ENCODE measurements at places on chromosomes 7 and 10.

DNA sequence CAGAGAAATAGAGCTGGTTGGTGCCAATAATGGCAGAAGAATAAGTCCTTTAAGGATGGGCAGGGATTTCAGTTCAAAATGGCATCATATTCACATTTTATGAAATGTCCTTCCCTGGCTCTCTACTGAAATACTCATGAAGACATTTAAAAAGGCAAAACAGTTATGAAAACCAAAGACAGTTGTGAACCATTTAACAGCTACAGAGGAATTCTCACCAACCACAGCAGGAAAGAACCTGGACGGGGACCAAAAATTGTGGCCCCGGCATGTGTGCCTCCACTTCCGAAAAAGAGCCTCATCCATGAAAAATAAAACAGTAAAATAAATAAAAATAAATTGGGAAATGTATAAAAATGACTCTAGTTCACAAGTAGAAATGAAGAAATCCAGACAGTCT, 539.5 kb downstream of the SUGCT start:
- DNase-seq: no peak

GRCh38 chr10:96334616-96335526, 23.9 kb downstream of the OPALIN start:
- peak; percentile 45 for DNase-seq

GRCh38 chr7:48058990-48059389, 23.6 kb downstream of the C7orf57 start:
- DNase-seq: no peak

DNA sequence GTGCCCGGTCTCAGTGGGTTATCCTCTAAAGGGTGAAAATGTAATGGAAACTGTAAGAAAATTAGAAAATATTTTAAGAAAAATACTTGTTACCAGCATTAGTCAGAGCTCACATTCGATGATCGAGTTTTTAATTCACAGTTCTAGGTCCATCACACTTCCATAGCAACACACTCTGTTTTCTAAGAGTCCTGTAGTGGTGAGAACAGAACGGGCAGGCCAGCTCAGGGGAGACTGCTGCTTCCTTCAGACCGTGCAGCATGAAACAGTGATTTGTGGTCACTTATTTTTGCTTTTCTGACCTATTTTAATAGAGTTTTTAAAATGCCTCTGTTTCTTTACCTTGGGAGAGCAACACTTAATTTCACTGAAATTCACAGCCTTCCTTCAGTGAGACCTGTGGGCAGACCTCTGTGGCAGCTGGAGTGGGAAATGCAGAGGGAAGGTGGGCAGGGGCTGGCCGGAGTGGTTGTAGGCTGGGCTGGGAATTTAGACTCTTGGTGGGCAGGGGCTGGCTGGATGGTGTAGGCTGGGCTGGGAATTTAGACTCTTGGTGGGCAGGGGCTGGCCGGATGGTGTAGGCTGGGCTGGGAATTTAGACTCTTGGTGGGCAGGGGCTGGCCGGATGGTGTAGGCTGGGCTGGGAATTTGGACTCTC, 1.5 kb downstream of the SUN1 start:
- no peak for DNase-seq

- DNase-seq: no peak
Observed at GRCh38 chr7:140263277-140263676, 86.5 kb upstream of the KDM7A start.

GRCh38 chr10:85284778-85285770, 956.7 kb downstream of the CCSER2 start:
- DNase-seq: no peak

- peak; percentile 21 for DNase-seq
Observed at GRCh38 chr10:71517298-71518169, 120.8 kb downstream of the CDH23 start.

DNA sequence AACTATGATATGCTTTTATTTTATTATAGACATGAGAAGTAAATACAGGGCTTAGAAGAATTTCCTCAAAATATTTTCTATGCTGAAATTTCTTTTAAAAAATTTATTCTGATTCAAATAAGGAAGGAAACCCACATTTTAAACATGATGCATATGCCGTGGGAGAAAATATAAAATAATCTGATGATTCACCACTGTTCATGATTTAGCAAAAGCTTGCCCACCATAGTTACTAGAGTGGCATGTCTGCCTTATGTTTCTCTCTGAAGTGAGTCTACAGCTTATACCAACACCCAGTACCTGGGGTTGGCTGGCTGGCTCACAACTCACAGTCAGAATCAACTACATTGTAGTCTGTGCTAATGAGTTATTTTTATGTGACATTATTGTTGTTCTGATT, 102.0 kb downstream of the GNAI1 start:
- DNase-seq: no peak

GRCh38 chr10:24214762-24215161, 5.8 kb downstream of the KIAA1217 start:
- DNase-seq: no peak

DNA sequence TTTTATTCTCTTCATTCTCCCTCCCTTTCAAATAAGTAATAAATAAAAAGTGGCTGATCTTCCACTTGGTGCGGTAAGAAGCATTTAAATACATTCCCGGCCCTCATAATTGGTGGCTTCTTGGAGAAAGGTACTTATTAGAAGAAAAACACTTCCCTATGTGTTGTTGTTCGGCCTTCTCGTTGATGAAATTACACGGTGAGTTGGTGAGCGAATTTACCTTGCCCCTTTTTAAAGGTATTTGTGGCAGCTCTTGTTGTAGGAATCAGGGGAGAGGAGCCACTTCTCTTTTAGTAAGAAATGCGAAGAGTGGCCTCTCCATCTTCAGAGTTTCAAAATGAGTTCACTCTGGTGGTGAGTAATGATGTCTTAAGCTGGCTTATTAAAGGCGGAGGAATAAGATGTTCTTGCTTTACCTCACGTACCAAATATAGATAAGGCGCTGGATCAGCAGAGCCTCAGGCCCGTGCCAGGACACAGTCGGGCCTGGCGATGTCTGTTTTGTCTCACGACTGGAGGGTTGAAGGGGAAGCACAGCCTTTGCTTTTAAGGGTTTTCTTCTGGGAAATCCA, 135.9 kb downstream of the CUX1 start:
- DNase-seq: no peak

DNA sequence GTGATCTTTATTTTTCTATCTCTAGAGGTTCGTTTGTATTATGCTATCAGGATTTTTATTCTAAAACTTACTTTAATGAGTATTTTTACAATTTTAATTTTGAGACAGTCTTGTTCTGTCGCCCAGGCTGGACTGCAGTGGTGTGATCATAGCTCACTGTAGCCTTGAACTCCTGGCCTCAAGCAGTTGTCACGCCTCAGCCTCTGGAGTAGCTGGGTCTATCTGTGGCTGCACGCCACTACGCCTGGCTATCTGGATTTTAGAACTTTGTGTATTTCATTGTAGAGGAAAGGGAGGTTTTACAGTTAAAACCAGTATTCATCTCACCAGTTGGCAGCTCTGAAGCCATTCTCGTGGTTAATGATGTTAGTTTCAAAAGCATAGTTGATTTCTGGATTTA, 25.9 kb downstream of the DNAJB6 start:
- no peak for DNase-seq

DNA sequence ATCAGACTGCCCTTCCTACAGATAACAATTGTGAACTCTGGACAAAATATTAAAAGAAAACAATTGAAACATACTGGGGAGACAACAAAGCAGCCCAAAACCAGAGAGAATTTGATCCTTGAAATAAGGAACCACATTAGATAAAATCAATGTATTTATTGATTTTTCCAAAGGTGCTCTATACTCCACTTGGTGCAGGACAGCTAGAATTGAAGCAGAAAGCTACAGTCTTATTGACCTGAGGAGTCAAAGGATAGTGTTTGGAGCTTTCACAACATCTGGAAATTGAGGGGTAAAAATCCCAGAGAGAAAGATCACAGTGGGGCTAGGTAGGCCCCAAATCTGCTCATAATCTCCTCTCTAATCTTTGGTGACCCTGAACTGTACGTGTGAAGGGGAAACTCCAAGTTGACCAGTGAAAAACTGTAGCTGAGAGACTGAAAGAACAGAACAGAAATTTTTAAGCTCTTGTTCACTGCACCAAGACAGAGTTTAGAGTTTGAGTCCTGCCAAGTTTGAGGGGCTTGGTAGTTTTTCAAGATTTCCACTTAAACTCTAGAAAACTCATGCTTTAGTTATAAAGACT, 70.2 kb downstream of the SAMD9 start:
- peak; percentile 12 for DNase-seq

GRCh38 chr7:140426130-140426529, 22.3 kb downstream of the RAB19 start:
- no peak for DNase-seq

GRCh38 chr10:73439605-73440312, 6.4 kb upstream of the MSS51 start:
- no peak for DNase-seq

DNA sequence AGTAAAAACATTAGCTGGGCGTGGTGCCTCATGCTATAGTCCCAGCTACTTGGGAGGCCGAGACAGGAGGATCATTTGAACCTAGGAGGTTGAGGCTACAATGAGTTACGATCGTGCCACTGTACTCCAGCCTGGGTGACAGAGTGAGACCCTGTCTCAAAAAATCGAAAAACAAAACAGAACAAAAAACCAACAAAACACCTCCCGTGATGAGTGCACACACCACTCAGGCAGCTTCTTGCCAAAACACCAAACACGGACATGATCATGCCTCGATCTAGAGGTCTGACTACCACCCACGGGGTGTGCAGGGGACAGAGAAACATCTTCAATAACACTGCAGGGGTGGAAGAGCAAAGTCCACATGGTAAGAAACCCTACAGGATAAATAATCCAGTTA, 44.4 kb downstream of the AMZ1 start:
- no peak for DNase-seq

- no peak for DNase-seq
Observed at GRCh38 chr7:1884583-1885350, 214.7 kb downstream of the ELFN1 start.

GRCh38 chr10:67678335-67678974, 17.5 kb downstream of the CTNNA3 start:
- DNase-seq: no peak

GRCh38 chr7:124667312-124668153, 98.1 kb downstream of the GPR37 start:
- no peak for DNase-seq

GRCh38 chr7:136063326-136063666, 86.1 kb upstream of the MTPN start:
- DNase-seq: peak; percentile 50

DNA sequence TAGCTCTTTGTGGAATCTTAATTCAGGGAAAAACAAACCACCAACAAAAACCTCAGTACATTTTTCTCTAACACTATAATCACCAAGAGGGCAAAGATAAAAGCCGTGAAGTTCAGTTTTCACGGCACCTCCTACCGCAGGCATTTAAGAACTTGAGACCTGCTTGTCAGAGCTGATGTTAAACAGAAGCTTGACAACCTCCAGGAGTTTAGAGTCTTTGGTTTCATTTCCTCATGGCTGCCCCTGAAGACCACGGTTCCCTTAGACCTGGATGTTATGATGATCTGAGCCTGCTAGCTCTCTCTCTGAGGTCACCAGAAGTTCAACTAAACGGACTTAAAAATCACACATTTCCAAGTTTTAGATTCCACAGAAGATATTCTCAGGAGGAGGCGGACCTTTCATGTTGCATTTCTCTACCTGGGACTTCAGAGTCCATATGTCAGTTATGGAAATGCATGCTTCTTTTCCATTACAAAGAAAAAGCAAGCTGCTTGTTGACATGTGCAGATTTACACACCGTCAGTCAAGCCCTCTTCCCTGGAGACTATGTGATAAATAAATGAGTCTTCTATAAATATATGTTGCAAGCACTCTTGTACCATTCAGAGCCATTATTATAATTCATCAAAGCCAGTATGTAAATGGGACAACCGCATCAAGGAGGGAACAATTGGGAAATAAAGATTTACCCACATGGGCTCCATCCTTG, 258.0 kb downstream of the GFRA1 start:
- DNase-seq: no peak

GRCh38 chr10:12869427-12869826, 132.1 kb downstream of the CCDC3 start:
- DNase-seq: no peak

- DNase-seq: no peak
Observed at GRCh38 chr7:25034136-25034535, 54.2 kb upstream of the OSBPL3 start.

DNA sequence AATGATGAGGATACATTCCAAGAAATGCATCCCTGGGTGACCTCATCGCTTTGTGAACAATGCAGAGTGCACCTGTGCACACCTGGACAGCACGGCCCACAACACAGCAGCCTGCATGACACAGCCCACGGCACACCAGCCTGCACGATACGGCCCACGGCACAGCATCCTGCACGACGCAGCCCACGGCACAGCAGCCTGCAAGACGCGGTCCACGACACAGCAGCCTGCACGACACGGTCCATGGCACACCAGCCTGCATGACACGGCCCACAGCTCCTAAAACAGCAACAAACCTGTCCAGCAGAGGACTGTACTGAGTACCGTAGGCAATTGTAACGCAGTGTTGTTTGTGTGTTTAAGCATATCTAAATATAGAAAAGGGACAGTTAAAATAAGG, 134.7 kb upstream of the PPP2R2D start:
- no peak for DNase-seq

DNA sequence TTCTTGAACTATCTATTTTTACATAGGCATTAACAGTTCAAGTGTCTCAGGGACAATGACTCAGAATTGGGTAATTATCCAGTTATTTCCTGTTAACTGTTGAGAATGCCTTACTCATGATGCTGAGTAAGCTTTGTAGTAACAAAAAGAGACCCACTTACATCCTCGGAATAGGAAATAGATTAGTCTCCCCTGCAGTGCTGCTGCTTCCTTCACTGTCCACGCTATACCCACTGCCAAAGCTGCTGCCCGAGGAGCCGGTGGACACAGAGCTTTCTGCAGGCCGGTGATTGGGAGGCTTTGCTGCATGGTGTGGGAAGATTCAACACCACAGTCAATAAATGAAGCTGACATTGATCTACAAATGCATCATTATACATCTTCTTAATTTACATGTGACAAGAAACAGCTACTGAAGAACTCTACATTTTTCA, 357.1 kb downstream of the PCLO start:
- no peak for DNase-seq

- DNase-seq: no peak
Observed at GRCh38 chr10:4838743-4839142, 12.7 kb downstream of the AKR1E2 start.

GRCh38 chr7:151861881-151862280, 15.0 kb downstream of the PRKAG2 start:
- DNase-seq: no peak

GRCh38 chr7:148505645-148506375, 84.8 kb upstream of the C7orf33 start:
- peak; percentile 80 for DNase-seq
